ENCODE measurements at places on chromosomes 12 and 14. TPM values are rescaled to one million over a fixed set of nuclear protein-coding genes. Genes with fewer than 3 reads are reported as not detected.
A peak's percentile ranks its signal among the peaks of the same experiment; 100 is the strongest.

DNA sequence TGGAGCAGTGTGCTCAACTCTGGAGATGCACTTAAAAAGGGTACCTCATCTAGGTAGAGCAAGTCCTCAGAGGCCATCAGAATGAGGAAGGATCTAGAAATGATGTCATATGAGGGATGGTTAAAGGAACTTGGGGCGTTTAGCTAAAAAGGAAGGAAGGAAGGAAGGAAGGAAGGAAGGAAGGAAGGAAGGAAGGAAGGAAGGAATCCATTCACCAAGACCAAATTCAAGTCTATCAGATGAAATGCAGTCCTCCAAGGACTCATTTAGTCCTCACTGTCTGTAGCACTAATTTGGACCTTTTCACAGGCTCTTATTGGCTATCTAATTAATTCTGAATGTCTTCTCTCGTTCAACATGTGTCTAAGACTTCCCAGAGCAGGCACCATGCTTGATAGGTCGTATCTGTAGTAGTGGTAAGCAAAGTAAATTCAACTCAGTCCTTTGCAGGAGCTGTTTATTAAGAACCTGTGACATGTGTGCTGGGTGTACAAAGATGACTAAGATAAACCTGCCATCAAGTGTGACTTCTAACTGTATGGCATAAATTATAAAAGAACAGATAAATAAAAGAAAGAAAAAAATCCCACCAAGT is 63.5 kb downstream of the LLPH start:
- no peak for DNase-seq

GRCh38 chr12:54689984-54690383 is 41.8 kb upstream of the DCD start:
- no peak for DNase-seq

GRCh38 chr14:101932673-101933072 is 31.7 kb upstream of the DYNC1H1 start:
- DNase-seq, result no peak

GRCh38 chr14:35374263-35374712 is 30.3 kb downstream of the NFKBIA start:
- peak; percentile 50 for DNase-seq

- DNase-seq, result no peak
These were observed 101.6 kb downstream of the STXBP6 start for GRCh38 chr14:24948261-24948847.

DNA sequence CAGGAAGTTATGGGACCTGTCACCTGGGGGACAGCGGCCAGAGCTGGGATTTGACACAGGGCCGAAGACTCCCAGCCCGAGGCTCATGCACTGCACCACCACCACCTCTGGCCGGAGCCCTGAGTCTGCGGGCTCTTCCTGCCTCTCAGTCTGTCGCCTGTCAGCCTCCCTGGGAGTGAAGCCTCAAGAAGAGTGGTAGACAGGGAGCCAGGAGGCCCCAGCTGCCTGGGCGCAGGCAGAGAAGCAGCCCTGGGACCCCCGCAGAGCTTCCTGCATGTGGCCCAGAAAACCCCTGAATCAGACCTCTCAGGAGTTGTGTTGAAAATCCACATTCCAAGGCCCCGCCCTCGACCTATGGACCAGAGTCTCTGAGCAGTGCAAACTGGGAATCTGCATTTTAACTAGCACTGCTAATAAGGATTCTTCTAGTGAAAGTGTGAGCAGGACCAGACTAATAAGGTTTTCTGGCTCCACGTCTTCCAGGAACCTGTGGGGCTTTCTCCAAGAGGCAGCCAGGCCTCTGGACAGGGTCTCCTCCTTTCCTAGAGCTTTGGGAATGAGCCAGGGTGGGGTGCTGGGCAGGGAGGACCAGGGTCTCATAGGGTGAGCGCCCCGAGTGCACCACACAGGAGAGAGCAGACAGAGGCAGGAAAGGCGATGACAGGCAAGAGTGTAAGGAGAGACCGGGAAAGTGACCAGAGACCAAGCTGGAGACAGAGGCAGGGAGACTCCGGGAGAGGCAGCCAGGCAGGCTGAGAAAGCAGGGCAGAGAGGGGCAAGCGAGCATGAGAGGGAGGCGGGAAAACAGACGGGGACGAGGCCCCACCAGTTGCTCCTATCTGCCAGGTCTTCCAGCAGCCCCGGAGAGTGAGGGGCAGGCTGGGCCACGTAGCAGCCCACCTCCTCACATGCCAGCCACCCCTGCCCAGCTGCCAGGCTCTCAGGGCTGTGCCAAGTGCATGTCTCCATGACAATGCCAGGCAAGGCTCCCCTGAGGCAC is 112.4 kb downstream of the BCL11B start:
- DNase-seq, result no peak

- no peak for DNase-seq
These were observed 393 bp upstream of the DCAF5 start for GRCh38 chr14:69153152-69153872.

DNA sequence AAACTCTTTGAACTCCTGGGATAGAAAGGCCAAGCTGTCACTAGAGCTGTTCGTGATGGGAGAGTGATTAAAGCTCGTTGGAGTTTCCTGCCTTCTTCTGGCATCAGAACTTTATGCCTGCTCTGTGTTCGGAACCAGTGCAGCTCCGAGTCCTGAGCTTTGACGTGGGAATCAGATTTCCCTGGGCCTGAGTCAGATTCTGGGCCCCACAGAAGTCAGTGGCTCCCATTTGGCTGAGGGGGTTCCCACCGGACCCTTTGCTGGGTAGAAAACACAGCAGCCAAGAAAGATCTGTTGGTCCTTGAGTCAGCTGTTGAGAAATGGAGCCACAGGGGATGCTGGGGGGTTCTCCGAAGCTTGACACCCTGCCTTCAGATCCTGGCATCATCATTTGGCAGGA is 238.0 kb downstream of the CHST11 start:
- no peak for DNase-seq

- DNase-seq, result no peak
These were observed 70.3 kb upstream of the NR2C1 start for GRCh38 chr12:95143621-95144205.

DNA sequence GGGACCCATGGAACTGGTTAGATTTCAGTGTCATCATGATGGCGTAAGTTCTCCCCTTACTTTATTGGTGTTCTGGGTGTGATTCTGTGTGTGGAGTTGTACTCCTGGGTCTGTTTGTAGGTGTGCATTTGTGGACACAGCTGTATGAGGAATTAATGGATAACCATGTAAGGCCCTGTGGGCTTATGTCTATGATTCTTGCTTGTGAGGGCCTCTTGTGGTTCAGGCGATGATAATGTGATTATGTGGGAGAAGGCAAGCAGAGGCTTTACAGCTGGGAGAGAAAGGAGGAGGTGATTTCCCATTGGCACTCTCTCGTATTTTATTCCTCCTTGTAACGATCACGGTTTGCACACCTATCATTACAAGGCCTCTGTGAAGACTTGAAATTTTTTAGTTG is 96.1 kb downstream of the SCN8A start:
- DNase-seq, result no peak

GRCh38 chr14:64899958-64900357 is 14.3 kb upstream of the CHURC1 start:
- DNase-seq, result no peak

DNA sequence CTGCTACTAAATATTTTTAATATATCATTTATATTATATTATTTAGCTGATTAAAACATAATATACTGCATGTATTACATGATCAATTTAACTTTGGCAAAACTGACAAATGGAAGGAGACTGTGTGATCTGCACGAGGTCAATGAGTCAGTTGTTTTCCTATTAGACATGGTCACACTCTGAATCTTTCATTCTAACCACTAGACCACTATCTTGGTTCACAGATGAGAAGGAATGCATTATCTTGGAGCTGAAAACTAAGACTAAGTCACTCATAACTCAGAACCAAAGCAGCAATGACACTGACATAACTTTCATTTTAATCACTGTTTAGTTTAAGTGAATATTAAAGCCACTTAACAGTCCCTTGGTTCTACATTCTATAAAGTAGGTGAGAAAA is 37.4 kb downstream of the GNPTAB start:
- no peak for DNase-seq

DNA sequence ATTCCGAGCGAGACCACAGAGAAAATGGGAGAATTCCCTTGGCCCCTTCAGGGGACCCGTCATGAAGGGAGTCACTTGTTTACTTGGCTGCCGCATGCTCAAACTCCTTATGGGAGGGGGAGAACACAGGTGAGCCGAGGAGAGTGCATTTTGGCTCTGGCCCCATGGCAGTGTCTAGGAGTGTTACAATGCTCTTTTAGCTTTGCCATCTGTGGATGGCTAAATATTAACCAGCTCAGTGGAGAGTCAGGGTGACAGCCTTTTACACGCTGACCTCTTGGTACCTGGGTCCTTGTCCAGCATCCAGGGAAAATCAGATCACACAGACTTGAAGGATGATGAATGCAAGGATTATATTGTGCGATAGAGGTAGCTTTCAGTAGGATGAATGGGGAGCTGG is 146.4 kb upstream of the ATXN7L3B start:
- DNase-seq, result no peak

DNA sequence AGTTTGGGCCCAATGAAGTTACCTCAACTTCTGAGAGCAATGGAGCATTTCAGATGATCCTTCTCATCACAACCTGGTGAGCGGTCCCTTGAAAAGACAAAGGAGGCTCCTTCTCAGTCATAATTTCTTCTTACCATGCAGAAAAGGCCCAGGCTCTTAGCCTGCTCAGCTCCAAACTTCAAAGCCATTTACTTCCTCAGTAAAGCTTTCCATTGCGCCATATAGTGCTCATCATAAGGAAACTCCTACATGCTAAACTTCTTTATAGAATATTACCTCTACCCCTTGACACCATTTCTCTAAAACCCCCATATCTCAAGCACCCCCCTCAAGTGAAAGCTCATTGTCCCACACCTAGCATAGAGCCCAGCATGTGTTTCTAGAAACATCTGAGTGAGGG is 127.1 kb downstream of the GTF2A1 start:
- DNase-seq, result no peak

- no peak for DNase-seq
These were observed 51.3 kb upstream of the PTCSC3 start for GRCh38 chr14:36227802-36228201.

GRCh38 chr12:51028126-51028812 is 2.1 kb upstream of the SLC11A2 start:
- DNase-seq, result no peak

DNA sequence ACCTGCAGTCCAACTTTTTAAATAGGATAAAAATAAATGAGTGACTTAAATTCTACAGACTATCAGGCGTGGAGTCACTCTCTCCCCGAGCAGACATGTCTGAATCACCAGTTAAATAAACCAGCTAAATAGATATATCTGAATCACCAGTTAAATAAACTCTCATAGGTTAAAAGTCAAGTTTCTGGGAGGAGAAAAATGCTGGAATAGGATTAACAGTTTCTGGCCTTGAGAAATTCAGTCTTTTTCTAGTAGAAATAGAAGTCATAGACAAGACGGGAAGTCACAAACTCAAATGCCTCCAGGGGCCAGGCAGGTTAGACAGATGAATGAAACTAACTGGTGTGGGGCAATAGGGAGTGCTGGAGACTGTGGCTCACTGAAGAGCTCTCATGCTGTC is 258.6 kb upstream of the TMEM132C start:
- no peak for DNase-seq

DNA sequence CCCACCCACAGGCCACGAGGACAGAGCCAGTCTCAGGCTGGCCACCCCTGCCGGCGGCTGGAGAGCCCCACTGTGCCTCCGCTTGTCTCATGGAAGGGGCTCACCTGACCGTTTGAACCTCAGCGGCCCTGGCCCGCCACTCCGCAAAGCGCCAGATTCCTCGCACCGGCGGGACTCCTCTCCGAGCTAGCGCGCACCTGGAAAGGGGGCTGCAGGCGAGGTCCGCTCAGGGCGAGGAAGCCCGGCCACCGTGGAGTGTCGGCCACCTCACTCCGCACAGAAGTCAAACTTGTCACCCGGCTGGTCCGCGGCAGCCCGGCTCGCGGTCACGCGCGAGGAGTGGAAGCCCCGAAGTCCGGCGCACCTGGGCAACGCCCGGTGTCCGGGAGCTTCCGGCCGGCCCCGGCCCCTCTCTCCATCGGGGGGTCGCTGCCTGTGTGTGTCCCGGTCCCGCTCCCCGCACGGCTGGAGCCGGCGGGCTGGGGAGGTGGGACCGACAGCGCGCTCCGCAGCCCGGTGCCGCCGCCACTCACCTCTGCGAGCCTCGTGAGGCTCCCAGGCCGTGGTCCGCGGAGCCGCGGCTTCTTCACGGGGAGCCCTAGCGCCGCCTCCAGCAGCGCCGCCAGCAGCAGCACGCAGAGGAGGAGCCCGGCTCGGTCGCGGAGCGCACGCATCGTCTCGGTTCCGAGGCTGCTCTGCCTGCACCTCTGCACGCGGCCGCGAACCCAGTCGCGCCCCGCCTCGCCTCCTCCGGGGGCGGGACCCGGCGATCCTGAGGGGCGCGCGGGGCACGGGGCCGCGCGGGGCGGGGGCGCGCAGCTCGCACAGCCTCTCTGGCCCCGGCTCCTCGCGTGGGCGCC is at the start of gene ISM2:
Gene ISM2, minus strand, starts transcription at position 697 of the 860 bp plus-strand sequence. Its CDS starts 23 bp downstream, at position 674.
- peak; percentile 27 for DNase-seq

The PTPRB gene
- 107 TPM for total RNA-seq

The HOXC12 gene
- total RNA-seq, result not detected

The CLEC2B gene
- 20.2 TPM for total RNA-seq

The CD9 gene
- total RNA-seq, result 161 TPM

Measured in uterus (tissue), 4 donors.